ENCODE measurements at places on chromosomes 6 and 20.

DNA sequence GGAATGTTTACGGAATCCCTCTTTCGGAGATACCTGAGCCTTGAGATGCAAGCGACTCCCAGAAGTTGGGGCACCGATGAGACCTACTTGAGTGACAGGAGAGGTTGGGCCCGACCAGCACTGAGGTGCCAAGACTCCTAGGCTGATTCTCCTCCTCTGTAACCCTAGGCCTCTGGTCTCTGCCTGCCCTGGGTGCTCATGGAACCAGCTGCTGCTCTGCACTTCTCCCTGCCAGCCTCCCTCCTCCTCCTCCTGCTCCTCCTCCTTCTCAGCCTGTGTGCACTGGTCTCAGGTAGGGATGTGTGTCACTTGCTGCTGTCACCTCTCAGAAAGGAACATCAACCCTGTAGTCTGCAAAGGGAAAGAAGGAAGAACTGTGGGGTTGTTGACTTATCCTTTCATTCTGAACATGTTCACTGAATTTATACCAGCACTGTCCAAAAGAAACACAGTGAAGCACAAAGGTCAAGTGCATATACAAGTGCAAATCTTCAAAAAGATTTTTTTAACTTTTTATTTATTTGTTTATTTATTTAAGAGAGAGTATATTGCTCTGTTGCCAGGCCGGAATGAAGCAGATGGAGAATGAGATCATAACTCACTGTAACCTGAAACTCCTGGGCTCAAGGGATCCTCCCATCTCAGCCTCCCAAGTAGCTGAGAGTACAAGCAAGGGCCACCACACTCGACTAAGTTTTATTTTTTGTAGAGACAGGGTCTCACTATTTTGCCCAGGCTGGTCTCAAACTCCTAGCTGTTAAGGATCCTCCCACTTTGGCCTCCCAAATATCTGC, 913 bp downstream of the BTN2A2 start:
- DNase-seq, result peak; percentile 68

- DNase-seq, result no peak
Observed at GRCh38 chr6:116568821-116569755, 2.2 kb upstream of the RWDD1 start.

DNA sequence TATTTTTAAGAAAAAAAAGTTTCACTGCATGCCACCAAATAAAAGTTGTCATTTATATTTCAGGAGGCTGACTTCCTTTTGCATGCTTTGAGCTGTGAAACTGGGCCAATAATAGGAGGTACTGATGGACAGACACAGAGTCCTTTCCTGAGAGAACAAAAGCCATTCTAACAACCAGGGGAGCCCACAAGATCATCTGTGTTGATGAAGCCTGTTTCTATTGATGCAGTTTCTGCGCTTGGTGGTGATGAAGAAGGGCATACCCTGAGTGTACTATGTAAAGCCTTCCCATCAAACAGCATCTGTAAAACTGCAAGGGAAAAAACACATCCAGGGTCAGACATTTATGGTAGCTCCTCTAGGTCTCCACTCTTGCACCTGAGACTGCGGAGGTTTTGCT, 34.8 kb downstream of the ABHD12 start:
- no peak for DNase-seq

DNA sequence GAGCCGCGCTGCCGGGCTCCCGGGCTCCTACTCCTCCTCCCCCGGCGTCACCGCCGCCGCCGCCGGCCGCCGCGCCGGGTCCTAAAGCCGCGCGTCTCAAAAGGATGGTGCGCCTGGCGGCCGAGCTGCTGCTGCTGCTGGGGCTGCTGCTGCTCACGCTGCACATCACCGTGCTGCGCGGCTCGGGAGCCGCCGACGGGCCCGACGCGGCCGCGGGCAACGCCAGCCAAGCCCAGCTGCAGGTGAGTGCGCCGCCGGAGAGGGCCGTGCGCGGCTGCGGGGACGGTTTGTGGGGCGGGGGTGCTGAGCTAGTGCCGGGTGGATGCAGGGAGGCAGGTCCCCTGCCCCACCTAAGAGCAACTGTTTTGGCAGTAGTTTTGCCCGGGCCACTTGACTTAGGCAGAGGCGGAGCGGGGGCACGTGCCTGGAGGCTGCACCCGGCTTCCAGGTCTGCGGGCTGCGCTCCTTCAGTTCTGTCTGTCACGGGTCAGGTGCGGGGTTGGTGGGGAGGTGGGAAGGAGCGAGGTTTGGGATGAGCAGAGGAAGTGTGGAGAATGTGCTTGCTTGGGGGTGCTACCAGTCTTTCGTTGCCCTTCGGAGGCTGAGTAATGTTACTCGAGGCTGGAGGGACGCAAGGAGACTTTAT, 722 bp downstream of the ISM1 start:
- DNase-seq, result peak; percentile 59

- DNase-seq, result no peak
Observed at GRCh38 chr20:48203252-48203651, 418.0 kb upstream of the SULF2 start.

DNA sequence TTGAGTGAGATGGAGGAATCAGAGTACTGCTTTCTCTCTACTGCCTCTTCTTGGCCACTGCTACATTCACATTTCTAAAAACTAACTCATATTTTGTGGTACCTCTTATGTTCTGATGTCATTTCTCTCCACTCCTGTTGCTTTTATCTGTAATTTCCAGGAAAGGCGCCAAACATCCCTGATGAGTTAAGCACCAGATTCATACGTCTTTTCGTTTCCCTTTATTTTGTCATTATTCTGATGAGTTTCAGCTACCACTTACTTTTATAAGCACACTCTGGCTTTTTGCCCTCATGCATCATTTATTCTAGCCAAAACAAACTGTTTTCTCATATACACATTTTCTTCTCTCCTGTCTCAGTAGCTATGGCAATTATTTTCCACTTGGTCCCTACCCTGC, 680.0 kb downstream of the RNF144B start:
- DNase-seq, result no peak

DNA sequence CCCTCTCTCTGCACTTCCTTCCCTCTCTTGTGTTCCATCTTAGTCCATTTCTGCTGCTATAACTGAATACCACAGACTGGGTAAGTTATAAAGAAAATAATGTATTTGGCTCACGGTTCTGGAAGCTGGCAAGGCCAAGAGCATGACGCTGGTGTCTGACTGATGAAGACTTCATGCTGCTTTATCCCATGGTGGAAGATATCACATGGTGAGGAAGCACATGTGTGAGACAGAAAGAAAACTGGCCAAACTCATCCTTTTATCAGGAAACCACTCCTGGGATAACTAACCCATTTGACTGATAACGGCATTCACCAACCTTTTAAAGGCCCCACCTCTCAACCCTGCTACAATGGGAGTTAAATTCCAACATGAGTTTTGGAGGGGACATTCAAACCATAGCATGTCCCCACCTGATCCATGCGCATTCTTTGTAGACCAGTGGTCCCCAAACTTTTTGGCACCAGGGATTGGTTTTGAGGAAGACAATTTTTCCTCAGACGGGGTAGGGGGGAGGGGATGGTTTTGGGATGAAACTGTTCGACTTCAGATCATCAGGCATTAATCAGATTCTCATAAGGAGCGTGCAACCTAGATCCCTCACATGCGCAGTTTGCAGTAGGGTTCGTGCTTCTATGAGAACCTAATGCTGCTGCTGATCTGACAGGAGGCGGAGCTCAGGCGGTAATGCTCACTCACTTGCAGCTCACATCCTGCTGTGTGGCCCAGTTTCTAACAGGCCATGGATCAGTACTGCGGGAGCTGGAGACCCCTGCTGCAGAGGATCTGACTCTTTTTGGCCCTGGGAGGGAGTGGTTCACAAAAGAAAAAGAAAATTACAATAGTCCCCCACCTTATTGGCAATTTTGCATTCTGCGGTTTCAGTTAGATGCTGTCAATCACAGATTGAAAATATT, 71.7 kb upstream of the RNF24 start:
- no peak for DNase-seq

GRCh38 chr6:79441192-79441591, 96.0 kb downstream of the LCA5 start:
- DNase-seq, result no peak

GRCh38 chr20:858011-858410, 24.5 kb downstream of the FAM110A start:
- DNase-seq, result no peak

DNA sequence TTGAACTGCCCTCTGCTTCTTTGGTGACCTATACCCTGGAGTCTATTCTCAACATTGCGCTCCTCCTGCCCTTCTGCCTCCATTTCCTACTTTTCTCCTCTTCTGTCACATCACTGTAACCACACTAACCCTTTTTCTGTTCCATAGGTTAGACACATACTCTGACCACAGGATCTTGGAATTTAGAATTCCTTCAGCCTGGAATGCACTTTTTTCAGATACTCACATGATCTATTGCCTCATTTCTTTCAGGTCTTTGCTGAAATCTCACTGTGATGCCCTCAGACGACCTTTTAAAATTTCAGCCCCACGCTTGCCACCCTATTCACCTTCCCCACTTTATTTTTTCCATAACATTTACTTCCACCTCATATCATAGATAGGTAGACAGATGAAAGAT, 5.1 kb downstream of the VNN1 start:
- DNase-seq, result no peak

DNA sequence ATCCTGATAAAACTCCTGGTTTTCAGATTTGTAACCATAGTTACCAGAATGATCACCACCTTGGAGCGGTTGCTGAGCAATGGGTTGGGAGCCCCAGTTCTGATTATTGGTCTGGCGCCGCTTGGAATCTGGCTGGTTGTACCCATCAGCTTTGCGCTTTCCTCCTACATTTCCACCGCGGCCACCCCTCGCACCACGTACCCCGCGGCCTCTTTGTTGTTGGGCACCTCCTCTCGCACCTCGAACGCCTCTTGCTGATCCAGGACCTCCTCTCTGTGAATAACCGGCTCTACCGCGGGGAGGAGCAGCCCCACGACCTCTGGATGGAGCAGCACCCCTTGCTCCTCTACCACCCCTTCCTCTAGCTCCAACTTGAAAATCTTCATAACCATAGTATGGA, 21.1 kb upstream of the SNX14 start:
- DNase-seq, result no peak

- DNase-seq, result peak; percentile 76
Observed at GRCh38 chr6:158605266-158605878, 39.2 kb downstream of the DYNLT1 start.

GRCh38 chr6:82088978-82089771, 158.4 kb downstream of the IBTK start:
- DNase-seq, result no peak

- DNase-seq, result no peak
Observed at GRCh38 chr20:43188861-43189553, 699 bp downstream of the PTPRT start.

DNA sequence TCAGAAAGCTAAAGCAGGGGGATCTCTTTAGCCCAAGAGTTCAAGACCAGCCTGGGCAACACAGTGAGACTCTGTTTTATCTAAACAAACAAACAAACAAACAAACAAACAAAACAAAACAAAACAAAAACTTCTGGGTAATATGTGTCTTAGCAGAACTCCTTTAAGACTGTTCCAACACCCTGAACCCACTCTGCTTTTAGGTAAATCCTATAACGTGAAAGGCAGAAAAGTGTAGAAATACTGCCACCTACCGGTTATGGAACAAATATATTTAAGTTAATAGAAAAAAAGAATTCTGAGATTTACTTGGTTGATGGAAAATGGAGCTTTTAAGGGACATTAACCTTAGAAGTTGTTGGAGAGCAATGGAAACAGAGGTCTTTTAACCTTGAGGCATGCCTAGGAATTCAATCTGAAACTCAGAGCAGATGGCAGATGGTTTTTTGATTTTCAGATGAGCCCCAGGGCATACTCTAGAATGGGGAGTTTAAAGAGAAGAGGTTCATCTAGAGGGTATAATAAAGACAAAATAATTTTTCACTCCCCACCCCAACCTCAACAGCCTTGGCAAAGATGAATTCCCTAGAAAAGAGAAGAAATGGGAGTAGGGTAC, 38.5 kb downstream of the SOD2 start:
- peak; percentile 65 for DNase-seq

DNA sequence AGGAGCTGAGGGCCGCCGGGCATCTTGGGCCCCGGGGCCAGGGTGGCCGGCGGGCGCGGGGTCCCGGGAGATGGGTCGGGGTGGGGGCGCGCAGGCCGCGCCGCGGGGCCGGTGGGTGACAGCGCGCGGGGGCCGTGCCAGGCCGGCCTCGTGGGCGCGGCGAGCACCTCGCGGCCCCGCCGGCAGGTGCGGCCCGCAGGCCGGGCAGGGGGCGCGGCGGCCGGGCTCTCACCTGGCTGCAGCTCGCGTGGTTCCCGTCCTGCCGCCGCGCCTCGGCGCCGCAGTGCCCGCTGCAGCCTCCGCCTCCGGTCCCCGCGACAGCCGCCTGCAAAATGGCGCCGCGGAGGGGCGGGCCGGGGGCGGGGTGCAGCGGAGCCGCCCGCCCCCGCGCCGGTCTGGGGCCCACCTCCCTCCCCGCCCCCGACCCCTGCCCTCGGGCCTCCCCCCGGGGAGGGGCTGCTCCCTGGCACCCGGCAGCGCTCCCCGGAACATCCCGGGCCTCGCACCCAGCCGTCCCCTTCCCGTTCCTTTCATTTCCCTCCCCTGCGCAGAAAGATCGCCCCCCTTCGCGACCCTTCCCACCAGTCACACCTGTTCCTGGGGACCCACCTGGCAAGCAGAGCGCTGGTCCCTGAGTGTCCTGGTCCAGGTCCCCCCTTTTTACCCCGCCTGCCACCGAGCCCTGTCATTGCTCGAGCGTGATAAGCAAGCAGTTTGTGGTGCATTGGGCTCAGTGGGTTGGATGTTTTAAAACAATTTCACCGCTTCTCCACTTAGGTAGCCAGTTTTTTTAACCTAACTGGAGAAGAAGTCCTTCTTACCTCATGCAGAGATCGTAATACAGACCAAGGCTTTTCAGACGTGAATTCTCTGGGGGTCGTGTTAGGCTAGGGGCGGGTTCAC, at the start of gene SLC23A2:
Gene SLC23A2 (minus strand): TSS at position 337 of the 903 bp plus-strand sequence. CDS start 68,948 bp downstream, outside the sequence.
- DNase-seq, result no peak

- DNase-seq, result no peak
Observed at GRCh38 chr6:9140951-9141460, 705.7 kb upstream of the SLC35B3 start.

- DNase-seq, result no peak
Observed at GRCh38 chr6:34170346-34170745, 24.5 kb upstream of the GRM4 start.

GRCh38 chr20:34637245-34638038, 39.5 kb downstream of the PIGU start:
- peak; percentile 90 for DNase-seq

Measured in fibroblast of villous mesenchyme (primary cell).